ENCODE measurements at places on chromosomes 2 and 18. TPM values are rescaled to one million over a fixed set of nuclear protein-coding genes. Genes with fewer than 3 reads are reported as not detected.

PIEZO2 gene
- 6.0 TPM for polyA plus RNA-seq

IKZF2 gene
- polyA plus RNA-seq, result 1.7 TPM

IL1F10 gene
- not detected for polyA plus RNA-seq

LTBP1 gene
- 15.4 TPM for polyA plus RNA-seq

AQP12B gene
- polyA plus RNA-seq, result not detected

ARHGAP28 gene
- polyA plus RNA-seq, result 2.9 TPM

NCKAP5 gene
- 0.27 TPM for polyA plus RNA-seq

REG1B gene
- polyA plus RNA-seq, result not detected

ST6GAL2 gene
- 4.5 TPM for polyA plus RNA-seq

CCL20 gene
- polyA plus RNA-seq, result not detected
